ENCODE measurements at places on chromosomes 4 and X. TPM values are rescaled to one million over a fixed set of nuclear protein-coding genes. Genes with fewer than 3 reads are reported as not detected.

DTHD1 gene
- total RNA-seq = not detected

ALPK1 gene
- total RNA-seq = 8.8 TPM

NWD2 gene
- not detected for total RNA-seq

DNAAF6 gene
- not detected for total RNA-seq

FAT4 gene
- 3.2 TPM for total RNA-seq

GRCh38 chr4:7285244-7286094 lies 93.1 kb downstream of the SORCS2 start:
- DNase-seq = no peak

DNA sequence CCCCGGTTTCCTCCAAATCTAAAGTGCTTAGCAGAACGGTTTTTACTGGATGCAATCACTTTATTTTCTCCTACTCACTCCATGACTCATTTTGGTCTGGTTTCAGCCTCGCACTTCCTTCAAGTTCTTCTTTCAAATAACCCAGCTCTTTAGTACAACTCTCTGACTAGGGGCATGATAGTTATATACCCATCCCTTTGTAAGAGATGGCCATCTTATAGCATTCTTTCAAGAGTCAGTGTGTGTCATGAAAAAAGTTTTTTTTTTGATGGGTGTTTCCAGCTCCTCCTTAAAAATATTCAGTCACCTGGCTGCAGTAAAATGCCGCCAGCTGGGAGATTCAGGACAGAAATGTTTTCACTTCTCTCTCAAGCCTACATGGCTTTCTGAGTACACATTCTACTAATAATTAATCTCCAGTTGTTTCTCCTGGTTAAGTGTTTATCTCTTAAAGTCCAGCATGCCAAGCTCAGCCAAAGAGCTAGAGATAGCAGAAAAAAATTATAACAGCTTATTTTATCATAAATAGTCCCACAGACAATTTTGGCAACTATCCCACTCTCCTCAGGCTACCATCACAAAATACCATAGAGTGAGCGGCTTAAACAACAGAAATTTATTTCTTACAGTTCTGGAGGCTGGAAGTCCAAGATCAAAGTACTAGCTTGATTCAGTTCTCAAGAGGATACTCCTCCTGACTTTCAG lies 139.3 kb downstream of the GASK1B start:
- peak; percentile 77 for DNase-seq

- DNase-seq = no peak
Observed at GRCh38 chr4:23374259-23374658, 515.6 kb downstream of the PPARGC1A start.

DNA sequence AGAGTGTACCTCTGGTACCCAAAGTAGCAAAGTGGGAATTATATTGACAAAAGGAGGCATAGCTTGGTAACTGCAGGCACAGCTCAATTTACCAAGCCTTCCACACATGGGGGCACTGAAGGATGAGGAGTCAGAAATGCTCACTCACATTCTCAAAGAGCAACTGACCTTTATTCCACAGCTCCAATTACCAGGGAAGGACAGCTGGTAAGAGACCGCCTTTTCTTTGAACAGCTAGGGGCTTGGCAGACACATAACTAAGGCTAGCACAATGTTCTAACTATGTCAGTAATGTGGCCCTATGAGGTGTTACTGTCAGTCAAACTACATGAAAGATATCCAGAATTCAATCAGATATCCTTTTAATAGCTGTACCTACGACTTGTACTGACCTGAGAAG lies 20.5 kb upstream of the STS start:
- no peak for DNase-seq

DNA sequence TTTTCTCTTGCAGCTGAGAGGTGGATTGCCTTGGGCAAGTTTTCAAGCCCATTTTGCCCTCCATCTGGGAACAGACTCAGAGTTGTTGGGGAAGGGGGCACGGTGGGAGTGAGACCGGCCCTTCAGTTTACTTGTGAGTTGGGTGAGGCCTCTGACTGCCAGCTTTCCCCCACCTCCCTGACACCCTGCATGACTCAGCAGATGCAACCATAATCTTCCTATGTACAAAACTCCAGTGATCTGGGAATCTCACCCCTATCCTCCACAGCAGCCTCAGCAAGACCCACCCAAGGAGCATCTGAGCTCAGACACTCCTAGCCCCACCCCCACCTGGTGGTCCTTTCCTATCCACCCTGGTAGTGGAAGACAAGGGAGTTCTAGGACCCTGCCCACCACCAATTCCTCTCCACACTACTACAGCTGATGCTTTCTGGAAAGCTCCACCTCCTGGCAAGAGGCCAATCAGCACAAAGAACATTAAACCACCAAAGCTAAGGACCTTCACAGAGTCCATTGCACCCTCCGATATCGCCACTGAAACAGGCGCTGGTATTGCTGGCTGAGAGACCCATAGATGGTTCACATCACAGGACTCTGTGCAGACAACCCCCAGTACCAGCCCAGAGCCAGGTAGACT lies 99.4 kb upstream of the STK26 start:
- DNase-seq = no peak

Data from A172 (cell line).